SJCRH30 (cell line): ENCODE measurements at places on chromosomes 2 and 18. TPM values are rescaled to one million over a fixed set of nuclear protein-coding genes. Genes with fewer than 3 reads are reported as not detected.

DNA sequence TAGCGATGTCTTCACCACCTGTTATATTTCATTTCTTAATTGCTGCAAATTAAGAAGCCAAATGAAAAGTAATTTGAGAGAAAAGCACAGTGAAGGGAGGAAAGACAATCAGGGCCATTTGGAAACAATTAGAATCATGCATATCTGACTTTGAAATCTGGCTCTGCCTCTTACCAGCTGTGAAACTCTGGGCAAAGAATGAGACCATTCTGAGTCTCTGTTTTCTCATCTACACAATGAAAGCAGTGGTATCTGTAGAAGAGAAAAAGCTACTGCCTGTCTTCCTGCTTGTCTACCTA lies 334.5 kb upstream of the CYRIA start:
- H3K27me3 ChIP-seq, result peaks cover 4% of the 10 kb centered on the region; the same call in 1 of the 2 replicates
- no peaks in the 10 kb centered on the region for H3K4me1 ChIP-seq
- H3K36me3 ChIP-seq, result no peaks in the 10 kb centered on the region

The TLX2 gene
- total RNA-seq, result not detected in 2 replicates

GRCh38 chr2:172434821-172435605 lies 7.6 kb downstream of the ITGA6 start:
- peaks cover 39% of the 10 kb centered on the region for H3K4me1 ChIP-seq
- no peaks in the 10 kb centered on the region for H3K27me3 ChIP-seq
- H3K36me3 ChIP-seq, result no peaks in the 10 kb centered on the region
- no peak overlapping the region for H3K4me3 ChIP-seq
- no peak for DNase-seq

The BMP10 gene
- total RNA-seq, result 0.08 TPM in 1 of 2 replicates, not detected in the other

DNA sequence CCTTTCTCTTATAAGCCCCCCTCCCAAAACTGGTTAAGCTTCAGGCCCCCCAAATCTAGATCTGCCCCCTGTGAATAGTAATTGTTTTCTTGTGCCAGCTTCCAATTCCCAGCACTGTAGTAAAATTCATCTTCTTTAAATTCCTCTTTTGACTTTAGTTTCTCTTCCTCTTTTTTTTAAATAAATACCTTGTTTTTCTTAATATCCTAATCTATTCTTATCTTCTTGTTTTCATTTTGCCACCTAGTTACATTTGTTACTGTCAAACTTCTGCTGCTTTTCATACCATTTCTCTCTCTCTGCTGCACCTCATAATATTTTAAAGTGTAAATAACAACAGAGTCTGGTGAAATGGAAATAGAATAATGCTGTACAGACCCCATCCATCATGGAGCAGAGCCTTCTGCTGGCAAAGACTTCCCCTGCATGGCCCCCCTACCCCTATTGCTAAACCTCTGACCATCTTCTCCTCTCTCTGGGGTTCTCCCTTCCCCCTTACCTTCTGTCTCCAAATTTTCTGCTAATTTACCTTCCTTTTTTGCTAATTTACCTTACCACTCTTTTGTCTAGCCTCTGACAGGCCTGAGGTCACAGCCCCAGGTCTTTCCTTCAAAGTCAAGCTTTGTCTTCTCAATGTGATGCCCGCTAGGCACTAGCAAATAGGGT lies 94.9 kb upstream of the PAPOLG start:
- no peak overlapping the region for H3K27ac ChIP-seq
- no peaks in the 10 kb centered on the region for H3K4me1 ChIP-seq
- H3K4me3 ChIP-seq, result no peak overlapping the region
- no peaks in the 10 kb centered on the region for H3K36me3 ChIP-seq

The UGT1A8 gene
- not detected in 2 replicates for total RNA-seq

The GREB1L gene
- not detected in 2 replicates for total RNA-seq

GRCh38 chr2:15563227-15564100 lies 2.3 kb upstream of the NBAS start:
- no peaks in the 10 kb centered on the region for H3K27me3 ChIP-seq
- peak overlapping the region; percentile 83; the same call in 1 of the 2 replicates for H3K27ac ChIP-seq
- H3K36me3 ChIP-seq, result no peaks in the 10 kb centered on the region
- H3K4me3 ChIP-seq, result peak overlapping the region; percentile 17
- peaks cover 17% of the 10 kb centered on the region for H3K4me1 ChIP-seq
- DNase-seq, result peak; percentile 85

The STAT4 gene
- 0.16 TPM in 1 of 2 replicates, not detected in the other for total RNA-seq

- H3K4me1 ChIP-seq, result peaks cover 32% of the 10 kb centered on the region
- no peak for DNase-seq
- H3K4me3 ChIP-seq, result no peak overlapping the region
- H3K27ac ChIP-seq, result no peak overlapping the region
These were observed 27.3 kb downstream of the GPC1 start for GRCh38 chr2:240462707-240463273.
